ENCODE measurements at places on chromosomes 3 and 15. TPM values are rescaled to one million over a fixed set of nuclear protein-coding genes. Genes with fewer than 3 reads are reported as not detected.

B3GALNT1 gene
- total RNA-seq = not detected

MYO1E gene
- total RNA-seq = 266 TPM

PIGB gene
- total RNA-seq = 23.7 TPM

DNA sequence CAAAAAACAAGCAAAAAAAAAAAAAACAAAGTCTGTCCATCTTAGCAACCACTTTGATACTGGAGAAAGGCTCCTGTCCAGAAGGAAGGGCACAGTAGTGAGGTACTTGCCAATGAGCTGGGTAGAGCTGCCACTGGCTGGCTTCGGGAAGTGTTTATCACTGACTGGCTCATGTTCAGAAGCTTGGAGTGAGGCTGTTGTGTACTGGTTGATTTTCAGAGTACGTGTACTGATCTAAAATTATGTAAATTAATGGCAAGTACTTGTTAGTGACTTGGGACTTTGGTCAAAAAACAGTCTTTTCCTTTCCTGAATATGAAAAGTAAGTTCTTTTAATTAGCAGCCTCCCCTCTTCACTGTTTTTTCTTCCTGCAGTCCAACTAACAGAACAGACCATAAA is 979 bp upstream of the ZNF621 start:
- DNase-seq = no peak
- H3K4me1 ChIP-seq = no peaks in the 10 kb centered on the region
- H3K27ac ChIP-seq = no peak overlapping the region
- H3K27me3 ChIP-seq = no peaks in the 10 kb centered on the region

- no peaks in the 10 kb centered on the region for H3K4me1 ChIP-seq
- H3K27ac ChIP-seq = no peak overlapping the region
- no peak for DNase-seq
These were observed 18.4 kb upstream of the RHCG start for GRCh38 chr15:89514596-89515406.

GRCh38 chr3:51671734-51672475 is 853 bp downstream of the TEX264 start:
- H3K27me3 ChIP-seq = no peaks in the 10 kb centered on the region
- H3K4me1 ChIP-seq = peaks cover 22% of the 10 kb centered on the region
- peak overlapping the region; percentile 93 for H3K27ac ChIP-seq
- peak overlapping the region; percentile 57 for H3K4me3 ChIP-seq
- no peaks in the 10 kb centered on the region for H3K36me3 ChIP-seq

DNA sequence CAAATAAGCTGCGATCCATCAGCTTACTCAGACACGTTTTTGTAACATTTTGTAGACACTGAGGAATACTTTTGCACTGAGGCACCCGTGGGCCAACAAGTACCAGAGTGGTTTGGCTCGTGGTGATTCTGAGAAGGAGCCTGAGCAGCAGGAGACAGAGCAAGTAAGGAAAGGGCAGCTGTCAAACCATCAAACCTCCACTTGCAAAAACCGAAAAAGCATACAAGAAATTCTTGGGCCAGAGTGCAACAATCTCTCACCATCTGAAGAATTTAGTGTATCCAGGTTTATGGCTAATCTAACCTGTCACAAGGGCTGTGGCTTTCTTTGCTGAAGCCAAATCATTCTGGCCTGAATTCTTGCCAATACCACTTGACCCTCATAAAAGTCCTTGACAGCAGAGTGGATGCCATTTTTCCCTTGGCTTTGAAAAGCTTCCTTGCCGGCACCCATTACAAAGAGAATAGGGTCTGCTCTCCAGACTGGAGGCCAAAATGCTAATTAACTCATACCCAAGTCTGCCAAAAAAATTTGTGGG is 56.7 kb downstream of the MYO1E start:
- no peaks in the 10 kb centered on the region for H3K27me3 ChIP-seq
- H3K27ac ChIP-seq = peak overlapping the region; percentile 31
- H3K4me1 ChIP-seq = peaks cover 68% of the 10 kb centered on the region
- no peak overlapping the region for H3K4me3 ChIP-seq
- DNase-seq = no peak
- H3K36me3 ChIP-seq = no peaks in the 10 kb centered on the region

- no peak overlapping the region for H3K27ac ChIP-seq
- 0 out of 2 replicates have a peak, but pooled peaks cover 3% of the 10 kb centered on the region for H3K4me1 ChIP-seq
- H3K36me3 ChIP-seq = no peaks in the 10 kb centered on the region
- H3K4me3 ChIP-seq = no peak overlapping the region
These were observed 20.9 kb downstream of the LINGO1 start for GRCh38 chr15:77611767-77612166.

DNA sequence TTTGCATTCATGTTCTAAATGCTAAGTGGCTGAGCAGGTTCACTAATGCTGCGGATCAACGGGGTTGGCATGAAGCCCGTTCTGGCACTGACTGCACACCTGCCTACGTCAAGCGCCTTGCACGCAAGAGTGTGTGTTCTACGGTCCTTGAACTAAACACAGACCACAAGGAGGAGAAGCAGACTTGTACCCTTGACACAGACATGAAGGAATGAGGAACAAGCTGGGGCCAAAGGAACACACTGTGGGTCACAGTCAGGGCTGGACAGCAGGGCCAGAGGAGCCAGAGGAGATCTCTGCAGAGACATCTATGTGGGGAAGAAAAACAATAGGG is 48.0 kb upstream of the LDHAL6B start:
- no peak overlapping the region for H3K4me3 ChIP-seq
- no peaks in the 10 kb centered on the region for H3K27me3 ChIP-seq
- H3K4me1 ChIP-seq = no peaks in the 10 kb centered on the region
- H3K36me3 ChIP-seq = peaks cover 50% of the 10 kb centered on the region

- DNase-seq = no peak
- no peak within 1 kb of the TSS for H3K4me3 ChIP-seq
- no peak within 1 kb of the TSS for H3K27ac ChIP-seq
These were observed at the start of gene IL20RB for GRCh38 chr3:136957751-136958288. Gene IL20RB (plus strand): TSS chr3:136957983. CDS start chr3:136958114, 131 bp downstream.

GRCh38 chr3:151918253-151919029 is 45.0 kb downstream of the SUCNR1 start:
- no peaks in the 10 kb centered on the region for H3K36me3 ChIP-seq
- H3K4me1 ChIP-seq = no peaks in the 10 kb centered on the region
- H3K27me3 ChIP-seq = no peaks in the 10 kb centered on the region
- H3K4me3 ChIP-seq = no peak overlapping the region
- peak; percentile 16 for DNase-seq

DNA sequence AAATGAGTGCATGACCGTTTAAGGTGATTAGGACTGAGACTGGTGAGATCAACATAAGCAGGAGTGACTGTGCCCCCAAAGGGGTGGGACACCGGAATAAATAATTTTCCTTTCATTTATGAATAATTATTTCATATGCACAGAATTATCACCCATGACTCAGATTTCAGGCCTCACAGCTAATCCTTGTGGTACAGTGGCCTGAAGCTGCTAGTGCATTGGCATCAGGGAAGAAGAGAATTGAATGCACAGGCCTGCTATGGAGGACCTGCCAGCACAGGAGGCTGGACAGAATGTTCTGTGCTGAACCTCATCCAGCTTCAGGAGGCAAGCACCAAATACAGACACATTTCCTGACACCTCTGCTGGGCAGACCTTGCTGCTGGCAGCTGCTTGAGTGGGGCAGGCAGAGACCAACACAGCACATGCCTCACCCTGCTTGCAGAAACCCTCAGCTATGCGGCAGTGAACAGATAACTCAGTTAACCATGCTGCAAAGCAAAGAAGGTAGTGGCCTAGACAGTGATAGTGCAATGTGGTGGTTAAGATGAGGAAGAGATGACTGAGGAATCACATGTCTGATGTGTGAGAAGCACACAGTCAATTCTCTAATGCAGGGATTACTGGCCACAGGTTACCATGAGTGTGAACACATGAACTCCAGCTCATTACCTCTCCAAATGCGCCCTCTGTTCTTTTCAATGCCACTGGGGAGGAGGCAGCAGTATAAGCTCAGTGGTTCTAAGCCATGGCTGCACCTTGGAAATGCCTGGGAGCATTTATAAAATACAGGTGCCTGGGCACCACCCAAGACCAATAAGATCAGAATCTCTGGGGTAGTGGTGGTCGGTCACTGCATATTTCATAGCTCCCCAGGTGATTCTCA is 68.1 kb upstream of the SCN5A start:
- H3K4me1 ChIP-seq = no peaks in the 10 kb centered on the region
- H3K4me3 ChIP-seq = no peak overlapping the region
- DNase-seq = no peak
- no peaks in the 10 kb centered on the region for H3K27me3 ChIP-seq
- H3K27ac ChIP-seq = no peak overlapping the region
- H3K36me3 ChIP-seq = no peaks in the 10 kb centered on the region

DNA sequence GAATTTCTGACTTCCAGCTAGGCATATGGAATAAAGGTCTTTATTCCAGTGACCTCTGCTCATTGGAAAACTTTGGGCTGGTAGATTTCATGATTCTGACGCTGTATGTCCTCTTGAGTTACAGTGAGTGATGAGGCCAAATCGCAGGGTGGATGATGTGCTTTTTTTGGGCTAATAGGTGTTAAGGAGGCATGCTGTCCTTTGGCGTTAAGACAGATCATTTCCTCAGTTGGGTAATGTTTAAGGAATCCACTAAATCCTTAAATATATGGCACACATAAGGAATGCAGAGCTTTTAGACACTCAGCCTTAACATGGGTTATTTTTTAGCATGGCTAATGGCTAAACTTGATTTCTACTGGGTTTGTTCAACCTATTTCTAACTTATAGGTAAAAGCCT is 87.9 kb downstream of the LPP start:
- no peak for DNase-seq
- H3K27me3 ChIP-seq = no peaks in the 10 kb centered on the region
- H3K4me1 ChIP-seq = no peaks in the 10 kb centered on the region
- H3K27ac ChIP-seq = no peak overlapping the region
- no peak overlapping the region for H3K4me3 ChIP-seq
